ENCODE measurements at places on chromosomes 1 and 21. TPM values are rescaled to one million over a fixed set of nuclear protein-coding genes. Genes with fewer than 3 reads are reported as not detected.
A peak's percentile ranks its signal among the peaks of the same experiment; 100 is the strongest.

Gene CCDC30
- total RNA-seq: 1.0 TPM

DNA sequence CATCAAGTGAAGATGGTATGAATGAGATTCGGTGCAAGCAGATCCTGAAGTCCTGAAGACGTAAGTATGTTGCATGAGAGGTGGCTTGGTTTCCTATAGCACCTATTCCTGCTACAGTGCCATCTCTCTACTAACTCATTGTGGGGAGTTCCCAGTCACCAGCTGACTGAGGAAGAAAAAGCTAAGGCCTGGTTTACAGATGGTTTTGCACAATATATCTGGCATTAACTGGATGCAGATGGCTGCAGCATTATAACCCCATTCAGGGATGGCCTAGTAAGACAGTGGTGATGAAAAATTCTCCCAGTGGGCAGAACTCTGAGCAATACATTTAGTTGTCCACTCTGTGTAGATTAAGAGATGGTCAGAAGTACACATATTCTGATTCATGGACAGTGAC is 36.7 kb downstream of the RTCA start:
- H3K27me3 ChIP-seq: no peaks in the 10 kb centered on the region
- H3K4me3 ChIP-seq: no peak overlapping the region
- H3K4me1 ChIP-seq: peaks cover 15% of the 10 kb centered on the region
- no peak overlapping the region for H3K27ac ChIP-seq

DNA sequence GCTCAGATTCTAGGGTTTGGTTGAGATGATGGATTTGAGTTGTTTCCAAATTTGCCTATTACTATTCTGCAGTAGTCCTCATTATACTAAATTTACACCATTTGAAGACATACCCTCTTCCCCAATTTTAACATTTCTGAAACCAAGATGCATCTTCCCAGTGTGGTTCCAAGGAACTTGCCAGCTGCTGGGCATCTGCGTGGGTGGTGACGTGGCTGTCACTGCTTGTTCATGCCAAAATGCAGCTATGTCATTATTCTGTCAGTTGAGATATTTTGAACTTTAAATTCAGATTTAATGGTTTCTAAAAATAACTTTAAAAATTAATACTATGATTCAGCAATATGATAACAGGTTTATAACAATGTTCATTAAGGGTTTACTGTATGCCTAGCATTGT is 1.2 kb downstream of the ZFP69 start:
- H3K4me1 ChIP-seq: peaks cover 20% of the 10 kb centered on the region
- DNase-seq: no peak
- peaks cover 39% of the 10 kb centered on the region for H3K36me3 ChIP-seq
- H3K4me3 ChIP-seq: peak overlapping the region; percentile 85
- H3K27me3 ChIP-seq: peaks cover 2% of the 10 kb centered on the region

Gene ZMYND12
- not detected for total RNA-seq

GRCh38 chr1:119617751-119618691 is 30.0 kb downstream of the ZNF697 start:
- no peak overlapping the region for H3K27ac ChIP-seq
- H3K27me3 ChIP-seq: peaks cover 2% of the 10 kb centered on the region
- no peak overlapping the region for H3K4me3 ChIP-seq
- no peak for DNase-seq
- H3K36me3 ChIP-seq: no peaks in the 10 kb centered on the region
- no peaks in the 10 kb centered on the region for H3K4me1 ChIP-seq

DNA sequence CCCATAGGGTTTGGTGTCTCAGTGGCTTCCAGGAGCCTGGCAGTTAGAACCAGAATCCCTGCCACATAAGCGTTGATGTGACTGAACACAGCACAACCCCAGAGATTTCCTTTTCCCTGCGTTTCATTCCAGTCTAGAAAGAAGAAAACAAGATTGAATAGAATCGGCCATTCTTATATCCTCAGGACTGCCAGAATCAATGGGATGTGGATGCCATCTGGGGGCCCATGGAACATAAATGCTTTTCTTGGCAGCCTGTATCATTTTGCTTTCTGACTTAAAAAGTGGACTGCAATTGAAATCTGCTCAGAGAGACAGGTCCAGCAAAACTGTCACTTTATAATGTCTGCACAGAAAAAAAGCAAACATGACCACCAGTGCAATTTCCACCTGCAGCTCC is 80.3 kb downstream of the DISC1 start:
- H3K36me3 ChIP-seq: peaks cover 10% of the 10 kb centered on the region
- H3K27me3 ChIP-seq: no peaks in the 10 kb centered on the region
- H3K4me1 ChIP-seq: no peaks in the 10 kb centered on the region
- H3K4me3 ChIP-seq: no peak overlapping the region
- no peak for DNase-seq

- peaks cover 4% of the 10 kb centered on the region for H3K4me1 ChIP-seq
- peaks cover 40% of the 10 kb centered on the region for H3K27me3 ChIP-seq
- no peaks in the 10 kb centered on the region for H3K36me3 ChIP-seq
- peak; percentile 9 for DNase-seq
Measured at GRCh38 chr1:241423541-241424479, 66.8 kb upstream of the RGS7 start.

DNA sequence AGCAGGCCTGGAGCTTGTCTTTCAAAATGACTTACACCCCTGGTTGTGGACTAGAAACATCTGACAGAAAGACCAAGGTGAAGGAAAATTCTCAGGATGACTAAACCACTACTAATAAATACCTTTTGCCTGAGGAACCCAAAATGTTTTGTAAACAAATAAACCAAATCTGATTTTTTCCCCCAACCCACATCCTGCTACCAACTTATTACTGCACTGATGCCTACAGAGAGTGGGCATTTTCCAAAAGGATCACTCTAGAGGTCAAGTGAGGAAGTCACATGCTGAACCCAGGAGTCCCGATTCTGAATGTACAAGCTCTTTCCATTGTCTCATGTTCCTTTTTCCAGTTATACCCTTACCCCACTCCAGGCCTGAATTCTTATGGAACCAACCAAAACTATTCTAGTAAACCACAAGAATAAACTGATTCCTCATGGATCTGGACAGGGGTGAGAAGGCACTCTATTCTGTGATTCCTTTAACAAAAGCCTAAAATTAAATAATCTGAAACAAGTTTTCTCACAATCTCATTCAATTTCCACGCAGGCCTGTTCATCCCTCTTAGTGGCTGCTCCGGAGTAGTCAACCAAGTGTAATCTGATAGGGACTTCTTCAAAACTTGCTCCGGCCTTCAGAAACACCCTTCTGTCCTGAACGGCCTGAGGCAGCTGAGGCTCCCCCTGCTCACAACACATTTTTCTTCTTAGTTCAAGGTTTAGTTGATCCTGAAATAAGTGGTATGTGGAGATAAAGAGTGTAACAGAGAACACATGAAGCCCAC is 1.4 kb downstream of the PI4KB start:
- no peak for DNase-seq
- peak overlapping the region; percentile 91 for H3K4me3 ChIP-seq
- peaks cover 1% of the 10 kb centered on the region for H3K27me3 ChIP-seq
- H3K36me3 ChIP-seq: peaks cover 19% of the 10 kb centered on the region

Gene HYI
- total RNA-seq: 16.5 TPM

DNA sequence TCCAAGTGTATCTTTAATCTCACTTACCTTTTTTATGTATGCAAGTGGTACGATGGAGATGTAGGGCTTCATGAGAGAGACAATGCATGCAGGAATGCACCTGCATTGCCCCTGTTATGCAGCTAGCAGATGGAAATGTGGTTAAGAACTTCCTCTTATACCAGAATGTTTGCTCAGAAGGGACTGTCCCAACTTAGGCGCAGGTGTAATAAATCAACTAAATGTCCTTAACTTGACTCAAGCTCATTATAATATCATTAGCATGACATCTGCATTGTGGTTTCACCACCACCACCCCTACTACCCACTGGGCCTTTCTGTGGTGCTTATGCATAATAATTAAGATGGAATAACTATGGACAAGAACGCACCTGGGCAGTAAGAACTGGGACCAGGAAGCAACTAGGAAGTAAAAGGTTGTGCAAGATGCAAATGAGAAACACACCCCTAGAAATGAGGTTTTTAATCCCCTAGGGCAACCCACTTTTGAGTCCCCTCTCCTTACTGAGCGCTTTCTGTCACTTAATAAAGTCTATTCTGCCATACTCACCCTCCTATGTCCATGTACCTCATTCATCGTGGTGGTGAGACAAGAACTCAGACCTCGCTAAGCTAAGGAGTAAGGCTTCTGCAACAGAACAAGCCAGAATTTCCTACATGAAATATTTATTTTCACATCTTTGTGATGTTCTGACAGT is 1103.3 kb upstream of the B3GALT2 start:
- H3K27ac ChIP-seq: no peak overlapping the region
- no peaks in the 10 kb centered on the region for H3K36me3 ChIP-seq
- no peak overlapping the region for H3K4me3 ChIP-seq
- H3K27me3 ChIP-seq: no peaks in the 10 kb centered on the region

GRCh38 chr1:8649027-8649426 is 168.4 kb downstream of the RERE start:
- no peaks in the 10 kb centered on the region for H3K27me3 ChIP-seq
- H3K4me3 ChIP-seq: no peak overlapping the region
- no peak for DNase-seq

Gene TAS1R3
- 0.34 TPM for total RNA-seq

Gene PPIE
- 68.1 TPM for total RNA-seq

GRCh38 chr1:62076286-62076685 is 118.4 kb upstream of the L1TD1 start:
- H3K27me3 ChIP-seq: no peaks in the 10 kb centered on the region
- no peaks in the 10 kb centered on the region for H3K36me3 ChIP-seq
- H3K27ac ChIP-seq: no peak overlapping the region
- no peaks in the 10 kb centered on the region for H3K4me1 ChIP-seq
- H3K4me3 ChIP-seq: no peak overlapping the region

GRCh38 chr1:69755647-69756046 is 187.9 kb downstream of the LRRC7 start:
- no peak for DNase-seq
- no peaks in the 10 kb centered on the region for H3K4me1 ChIP-seq
- H3K27ac ChIP-seq: no peak overlapping the region

DNA sequence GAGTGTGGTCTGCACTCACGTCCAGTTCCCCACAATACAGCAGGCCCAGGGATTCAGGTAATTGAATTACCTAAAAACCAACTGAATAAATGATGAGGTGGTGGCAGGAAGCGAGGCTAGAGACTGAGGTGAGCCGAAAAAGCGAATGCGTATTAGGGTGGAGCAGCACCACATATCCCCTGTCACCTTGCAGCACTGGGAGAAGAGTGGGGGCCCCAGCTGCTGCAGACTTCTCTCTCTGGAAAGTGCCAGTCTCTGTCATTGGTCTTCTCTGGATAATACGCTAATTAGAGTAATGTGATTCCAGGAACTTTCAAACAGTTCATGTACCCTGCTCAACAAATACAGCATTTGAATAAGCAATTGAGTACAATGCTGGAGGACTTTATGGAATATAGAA is 199.0 kb downstream of the RPS6KC1 start:
- no peak overlapping the region for H3K27ac ChIP-seq
- no peak overlapping the region for H3K4me3 ChIP-seq
- H3K36me3 ChIP-seq: no peaks in the 10 kb centered on the region
- H3K4me1 ChIP-seq: no peaks in the 10 kb centered on the region
- DNase-seq: no peak

Gene HSD3B2
- not detected for total RNA-seq

DNA sequence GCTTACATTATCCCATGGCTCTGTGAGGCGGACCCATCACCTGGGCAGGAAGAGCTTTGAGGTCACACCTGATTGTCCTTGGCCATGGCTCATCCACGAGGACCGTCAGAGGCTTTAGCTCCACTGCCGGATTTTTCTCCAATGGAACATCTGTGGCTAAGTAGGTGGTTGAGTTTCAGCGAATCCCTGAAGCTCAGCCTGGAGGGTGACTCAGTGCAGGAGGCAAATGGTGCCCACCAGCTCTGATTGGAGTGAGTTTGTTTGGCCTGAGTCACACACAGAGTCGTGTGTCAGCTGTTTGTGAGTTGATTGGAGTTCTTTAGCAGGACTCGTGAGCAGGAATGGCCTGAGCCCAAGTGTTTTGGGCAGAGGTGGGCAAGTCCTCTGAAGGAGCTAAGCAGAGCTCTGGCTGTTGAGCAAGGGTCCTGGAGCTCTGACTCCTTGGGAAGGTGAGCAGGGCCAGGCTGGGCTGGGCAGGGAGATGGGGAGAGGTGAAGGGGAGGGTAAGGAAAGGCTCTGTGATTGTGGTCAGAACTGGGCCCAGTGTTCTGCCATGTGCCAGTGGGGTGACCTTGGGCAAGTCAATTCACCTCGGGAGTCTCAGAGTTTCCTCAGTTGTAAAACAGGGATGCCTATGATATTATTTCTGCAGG is 2.0 kb downstream of the SLC6A17 start:
- H3K4me3 ChIP-seq: no peak overlapping the region
- peaks cover 51% of the 10 kb centered on the region for H3K27me3 ChIP-seq
- no peak overlapping the region for H3K27ac ChIP-seq
- no peaks in the 10 kb centered on the region for H3K4me1 ChIP-seq
- no peaks in the 10 kb centered on the region for H3K36me3 ChIP-seq

Gene GAS5
- 688 TPM for total RNA-seq

GRCh38 chr1:6235296-6235677 is 477 bp downstream of the ICMT start:
- H3K27me3 ChIP-seq: peaks cover 9% of the 10 kb centered on the region
- H3K4me3 ChIP-seq: peak overlapping the region; percentile 91
- DNase-seq: peak; percentile 14
- peak overlapping the region; percentile 87 for H3K27ac ChIP-seq
- H3K36me3 ChIP-seq: peaks cover 18% of the 10 kb centered on the region
- H3K4me1 ChIP-seq: peaks cover 19% of the 10 kb centered on the region

Gene SIM2
- 0.47 TPM for total RNA-seq

GRCh38 chr1:1922956-1923833 is 4.1 kb upstream of the TMEM52 start:
- H3K4me1 ChIP-seq: no peaks in the 10 kb centered on the region
- H3K27ac ChIP-seq: no peak overlapping the region
- no peak for DNase-seq
- H3K36me3 ChIP-seq: no peaks in the 10 kb centered on the region
- H3K4me3 ChIP-seq: no peak overlapping the region
- no peaks in the 10 kb centered on the region for H3K27me3 ChIP-seq

DNA sequence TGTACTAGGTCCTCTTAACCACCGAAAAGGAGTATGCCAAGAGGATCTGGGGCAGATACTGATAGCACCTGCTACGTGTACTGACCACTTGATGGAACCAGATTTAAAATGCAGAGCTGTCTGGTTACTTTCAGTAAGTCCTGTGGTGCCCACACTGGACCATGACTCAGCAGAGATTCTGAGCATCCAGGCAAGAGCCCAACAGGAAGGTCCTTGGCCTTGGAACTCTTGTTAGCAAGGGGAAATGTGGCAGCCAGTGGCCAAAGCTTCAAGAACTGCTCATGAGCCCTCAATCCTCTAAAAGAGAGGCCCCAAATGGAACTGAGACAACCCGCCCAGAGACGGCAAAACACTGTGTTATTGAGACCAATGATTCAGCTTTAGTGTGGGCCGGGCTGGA is 4.2 kb upstream of the GJB5 start:
- H3K27ac ChIP-seq: no peak overlapping the region
- no peak overlapping the region for H3K4me3 ChIP-seq
- no peaks in the 10 kb centered on the region for H3K36me3 ChIP-seq
- no peak for DNase-seq
- peaks cover 4% of the 10 kb centered on the region for H3K27me3 ChIP-seq

Measured in activated T-helper 1 cell treated with anti-CD3 and anti-CD28 coated beads, Interleukin-12 subunit alpha, Interleukin-12 subunit beta, Interleukin-2, Interleukin-4 antibody, amounts not matched to agents 30 ng/mL and 10 ng/mL and 1 ng/mL, durations not matched to agents 14 hours and 24 hours and 36 hours (primary cell).